Kasumi-1 (cell line): ENCODE measurements at places on chromosomes 5 and 9.

GRCh38 chr5:107773479-107773878 is 102.7 kb upstream of the EFNA5 start:
- DNase-seq: no peak

- DNase-seq: no peak
Measured at GRCh38 chr9:115957585-115957984, 196.0 kb upstream of the PAPPA start.

GRCh38 chr5:132224716-132225115 is 2.9 kb downstream of the P4HA2 start:
- no peak for DNase-seq

DNA sequence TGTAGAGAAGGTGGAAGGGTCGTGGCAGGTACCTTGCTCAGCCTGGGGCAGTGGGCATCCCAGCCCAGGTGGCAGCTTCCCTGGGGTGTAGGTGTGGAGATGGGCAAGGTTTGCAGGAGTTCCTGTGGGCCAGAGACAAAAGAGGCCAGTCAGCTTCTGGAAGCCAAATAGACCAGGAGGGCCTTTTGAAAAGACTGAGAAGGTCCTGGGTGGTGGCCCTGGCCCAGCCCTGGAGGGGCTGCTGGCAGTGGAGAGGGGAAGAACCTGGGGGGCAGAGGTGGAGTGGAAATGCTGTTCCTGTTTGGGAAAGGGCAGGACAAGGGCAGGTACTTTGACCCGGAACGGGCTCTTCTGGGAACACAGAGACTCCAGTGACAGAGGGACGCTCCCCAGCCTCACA is 7.0 kb upstream of the IL3 start:
- DNase-seq: no peak

DNA sequence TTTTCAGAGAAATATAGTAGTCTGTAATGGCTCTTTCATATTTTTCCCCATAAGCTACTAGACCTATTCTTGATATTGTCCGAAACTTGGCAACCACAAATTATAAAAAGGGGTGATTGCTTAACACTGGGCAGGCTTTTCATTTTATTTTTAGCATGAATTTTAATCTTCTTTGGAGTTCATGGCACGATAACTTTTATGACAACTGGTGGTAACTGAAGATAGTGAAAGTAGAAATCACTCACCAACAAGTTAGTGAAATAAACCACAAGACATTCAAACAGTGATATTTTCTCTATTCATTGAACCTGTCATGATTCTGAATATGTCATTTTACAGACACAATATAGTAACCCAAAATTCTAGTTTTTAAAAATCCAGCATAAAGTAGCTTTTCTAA is 213.9 kb downstream of the PRDM9 start:
- peak; percentile 5 for DNase-seq
